ENCODE measurements at places on chromosomes 16 and 17. TPM values are rescaled to one million over a fixed set of nuclear protein-coding genes. Genes with fewer than 3 reads are reported as not detected.

DNA sequence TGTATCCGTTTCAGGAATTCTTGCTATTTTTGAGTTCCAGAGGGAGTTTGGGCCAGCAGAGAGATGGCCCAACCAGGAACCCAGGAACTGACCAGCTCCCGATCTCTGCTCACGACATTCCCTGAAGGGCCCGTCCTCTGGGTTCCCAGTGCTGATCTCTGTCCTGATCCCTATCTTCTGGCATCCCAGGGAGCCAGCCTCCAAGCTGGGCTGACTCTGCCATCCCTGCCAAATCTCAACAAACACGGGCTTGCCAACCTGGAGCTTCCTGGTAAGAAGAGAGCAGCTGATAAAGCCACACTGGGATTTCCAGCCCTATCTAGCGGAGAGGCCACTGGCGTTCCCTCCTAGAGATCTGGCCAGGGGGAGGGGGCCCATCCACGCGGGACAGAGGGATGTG, 16.2 kb downstream of the GPRC5B start:
- DNase-seq = no peak

DNA sequence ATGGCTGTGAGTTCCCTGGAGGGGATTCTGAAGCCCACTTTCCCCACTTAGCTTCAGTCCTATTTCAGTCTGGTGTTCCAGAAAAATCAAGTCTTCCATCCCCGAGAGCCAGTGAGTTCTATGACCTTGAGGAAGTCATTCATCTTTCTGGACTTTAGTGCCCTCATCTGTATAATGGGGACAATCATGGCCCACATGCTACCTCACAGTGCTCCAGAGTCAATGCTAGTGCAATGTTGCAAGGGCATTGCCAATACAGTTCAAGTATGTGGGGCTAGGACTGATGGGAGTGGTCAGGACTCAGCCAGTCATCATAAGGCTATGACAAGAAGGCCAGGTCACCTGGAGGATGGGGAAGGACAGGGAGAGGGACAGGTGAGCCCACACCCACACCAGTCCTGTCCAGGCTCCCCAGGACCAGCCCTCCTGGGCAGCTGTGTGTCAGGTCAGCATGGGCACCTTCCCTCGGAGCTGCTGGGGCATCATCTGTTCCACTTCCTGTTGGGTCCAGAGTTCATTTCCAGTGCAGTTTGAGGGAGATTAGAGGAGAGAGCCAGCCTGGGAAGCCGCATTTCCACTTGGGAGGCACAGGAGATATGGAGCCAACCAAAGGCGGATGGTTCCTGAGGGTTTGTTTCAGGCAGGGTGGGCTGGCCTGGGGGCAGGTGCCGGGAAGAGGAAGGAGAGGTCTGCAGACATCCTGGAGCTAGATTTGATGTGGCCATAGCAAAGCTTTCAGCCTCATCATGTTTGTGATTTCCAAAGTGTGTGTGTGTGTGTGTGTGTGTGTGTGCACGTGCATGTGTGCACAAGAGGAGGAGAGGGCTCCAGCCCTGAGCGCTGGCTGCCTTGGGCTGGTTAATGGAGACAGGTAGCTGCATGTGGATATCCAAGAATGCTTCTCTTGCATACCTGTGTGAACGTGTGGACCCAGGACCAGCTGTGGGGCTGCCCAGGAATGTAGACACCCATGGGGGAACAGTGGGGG, 3.9 kb upstream of the WNT9B start:
- no peak for DNase-seq

- no peak for DNase-seq
Observed at GRCh38 chr17:19265755-19266154, 28.6 kb downstream of the EPN2 start.

- DNase-seq = peak; percentile 1
Observed at GRCh38 chr16:87334651-87335624, 17.7 kb upstream of the C16orf95 start.

DNA sequence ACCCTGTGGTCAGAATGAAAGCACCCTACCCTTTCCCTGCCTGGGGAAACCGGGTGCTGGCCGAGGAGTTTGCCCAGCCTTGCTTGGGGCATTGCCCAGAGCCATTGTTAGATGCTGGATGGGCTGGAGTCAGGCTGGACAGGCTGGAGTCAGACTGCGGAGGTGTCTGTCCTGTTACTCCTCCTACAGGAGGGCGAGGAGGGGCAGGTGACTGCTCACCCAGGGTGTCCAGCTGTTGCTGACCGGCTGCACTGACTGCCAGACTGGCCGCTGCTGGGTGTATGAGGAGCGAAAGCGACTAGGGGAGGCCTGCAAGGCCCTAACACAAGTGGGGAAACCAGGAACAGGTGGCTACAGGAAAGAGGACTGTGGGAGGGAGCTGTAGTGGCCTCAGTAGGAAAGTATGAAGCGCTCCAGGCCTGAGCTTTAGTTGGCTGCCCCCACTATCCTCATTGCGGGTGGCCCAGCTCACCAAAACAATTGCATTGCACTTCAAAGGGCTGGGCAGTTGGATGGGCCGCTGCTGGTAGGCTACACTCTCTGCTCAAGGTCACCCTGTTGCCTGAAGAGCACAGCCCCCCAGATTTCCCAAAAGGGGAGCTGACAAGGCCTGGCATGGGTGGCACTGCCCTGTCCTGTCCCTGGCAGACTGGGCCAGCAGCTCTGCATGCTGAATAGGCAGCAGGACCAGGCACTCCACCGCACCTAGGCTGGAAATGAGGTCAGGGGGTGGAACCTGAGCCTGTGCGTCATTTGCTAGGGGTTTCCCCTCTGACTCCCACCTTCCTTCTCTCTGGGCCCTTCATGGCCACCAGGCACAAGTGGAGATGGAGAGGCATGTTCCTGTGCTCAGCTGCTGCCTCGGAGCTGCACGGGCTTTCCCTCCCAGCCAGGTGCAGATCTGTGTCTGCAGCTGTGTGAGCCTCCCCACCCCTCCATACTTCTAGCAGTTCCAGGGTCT, 18.4 kb downstream of the LDHD start:
- DNase-seq = no peak

Gene GUCY2D
- not detected for polyA plus RNA-seq

Gene TEKT1
- not detected for polyA plus RNA-seq

Data from heart left ventricle (tissue), 16 donors.